ENCODE measurements at places on chromosomes 7 and 10.

DNA sequence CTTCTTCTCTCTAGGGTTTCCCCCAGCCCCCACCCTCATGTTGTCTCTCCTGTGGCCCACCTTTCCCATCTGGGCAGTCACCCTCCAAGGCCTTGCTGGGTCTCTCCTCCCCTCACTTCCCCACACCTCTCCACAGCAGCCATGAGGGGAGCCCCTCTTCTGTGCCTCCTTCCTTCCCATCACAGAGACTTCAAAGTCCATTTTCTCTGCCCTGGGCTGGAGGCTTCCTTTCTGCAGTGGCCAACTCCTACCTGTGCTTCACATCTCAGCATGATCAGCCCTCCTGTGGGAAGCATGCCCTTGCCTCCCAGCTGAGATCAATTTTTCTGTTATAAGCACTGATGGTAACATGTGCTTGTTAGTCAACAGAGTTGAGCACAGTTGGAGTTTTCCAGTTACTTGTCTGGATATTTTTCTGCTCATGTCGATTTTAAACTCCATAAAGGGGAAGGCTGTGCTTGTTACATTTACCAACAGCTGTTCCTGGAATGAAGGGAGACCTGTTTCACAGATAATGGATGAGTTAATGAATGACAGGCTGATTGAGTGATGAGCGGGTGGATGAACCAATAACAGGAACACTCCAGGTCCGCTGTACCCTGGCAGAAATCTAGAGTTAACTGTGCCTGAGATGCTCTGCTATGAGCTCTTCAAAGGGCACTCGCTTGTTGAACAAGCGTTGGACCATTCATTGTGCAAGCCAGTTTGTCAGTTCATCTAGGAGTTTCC lies 71.4 kb upstream of the PRSS58 start:
- no peak for DNase-seq

- DNase-seq, result no peak
These were observed 69.0 kb downstream of the HACD1 start for GRCh38 chr10:17548162-17548561.

DNA sequence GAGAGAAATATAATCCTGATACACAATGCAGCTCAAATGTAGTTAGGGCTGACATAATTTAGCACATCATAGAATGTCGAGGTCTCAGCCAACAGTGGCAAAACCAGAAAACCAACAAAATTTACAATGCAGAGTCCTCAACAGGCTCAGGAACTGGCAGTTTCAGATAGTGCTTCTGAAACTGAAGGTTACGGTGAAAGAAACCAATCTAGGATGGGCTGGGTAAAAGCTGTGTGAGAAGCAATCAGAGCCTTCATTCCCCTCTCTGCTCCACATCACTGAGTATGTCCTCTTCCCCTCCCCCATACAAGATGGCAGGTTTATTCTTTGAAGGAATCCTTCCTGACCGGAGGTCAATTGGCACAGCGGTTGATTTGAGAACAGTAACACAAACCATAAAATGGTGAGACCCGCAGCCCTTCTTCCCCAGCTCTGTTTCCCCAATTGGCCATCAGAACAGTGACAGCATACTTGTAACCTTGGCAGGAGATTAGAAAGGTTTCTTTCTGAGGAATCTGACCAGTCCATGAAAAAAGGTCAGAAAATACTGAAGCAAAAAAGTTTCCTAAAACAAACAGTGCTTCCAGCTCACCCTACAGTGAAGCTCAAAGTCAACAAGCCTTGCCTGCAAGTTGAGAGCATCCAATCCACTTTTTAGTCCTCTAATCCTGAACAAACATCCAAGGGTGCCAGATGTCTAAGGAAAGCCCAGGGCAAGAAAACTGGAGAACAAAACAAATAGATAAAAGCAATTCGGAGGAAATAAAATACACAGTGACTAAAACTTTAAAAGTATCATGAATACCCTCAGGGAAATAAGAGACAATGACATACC lies 53.9 kb upstream of the IL6 start:
- no peak for DNase-seq

- DNase-seq, result no peak
These were observed 2.0 kb downstream of the DBNL start for GRCh38 chr7:44046321-44047061.

DNA sequence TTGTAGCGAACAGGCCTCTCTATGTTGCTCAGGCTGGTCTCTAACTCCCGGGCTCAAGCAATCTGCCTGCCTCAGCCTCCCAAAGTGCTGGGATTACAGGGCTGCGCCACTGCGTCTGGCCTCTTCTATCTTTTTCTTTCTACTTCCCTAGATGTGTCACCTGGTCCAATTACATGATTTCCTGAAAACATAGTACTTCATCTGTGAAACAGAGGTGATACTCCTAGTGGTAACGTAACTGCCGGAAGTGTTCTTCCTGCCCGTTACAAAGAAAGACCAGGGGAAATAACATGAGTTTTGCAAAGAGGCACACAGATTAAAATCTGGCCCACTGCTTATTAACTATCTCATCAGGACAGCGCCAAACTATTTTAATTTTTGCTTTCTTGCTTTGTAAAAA lies 18.4 kb upstream of the HGF start:
- no peak for DNase-seq

DNA sequence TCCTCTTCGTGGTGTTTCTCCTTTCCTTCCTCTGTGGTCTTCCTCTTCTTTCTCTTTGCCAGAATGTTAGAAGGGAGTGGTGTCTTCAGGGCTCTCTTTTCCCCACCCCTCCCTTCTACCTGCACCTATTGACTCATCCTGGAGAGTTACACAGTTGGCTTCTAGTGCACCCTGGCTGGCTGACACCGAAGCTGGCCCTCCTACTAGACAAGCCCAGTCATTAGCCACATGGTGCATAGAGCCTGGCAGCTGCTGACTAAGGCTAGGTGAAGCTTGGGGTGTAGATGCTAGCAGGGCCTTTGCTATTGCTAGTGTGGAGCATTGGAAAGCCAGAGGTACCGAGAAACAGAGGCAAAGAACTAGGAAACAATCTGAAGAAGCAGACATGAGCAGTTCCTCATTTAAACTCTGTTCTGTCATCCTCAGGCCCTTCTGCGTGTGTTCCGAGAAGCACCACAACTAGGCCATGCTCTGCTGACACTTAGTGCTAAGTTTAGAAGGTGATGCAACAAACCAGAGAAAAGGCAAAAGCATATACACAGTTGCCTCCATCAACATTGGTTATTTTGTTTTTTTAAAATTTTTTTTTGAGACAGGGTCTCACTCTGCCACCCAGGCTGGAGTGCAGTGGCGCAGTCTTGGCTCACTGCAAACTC lies 213.9 kb downstream of the BAMBI start:
- no peak for DNase-seq

DNA sequence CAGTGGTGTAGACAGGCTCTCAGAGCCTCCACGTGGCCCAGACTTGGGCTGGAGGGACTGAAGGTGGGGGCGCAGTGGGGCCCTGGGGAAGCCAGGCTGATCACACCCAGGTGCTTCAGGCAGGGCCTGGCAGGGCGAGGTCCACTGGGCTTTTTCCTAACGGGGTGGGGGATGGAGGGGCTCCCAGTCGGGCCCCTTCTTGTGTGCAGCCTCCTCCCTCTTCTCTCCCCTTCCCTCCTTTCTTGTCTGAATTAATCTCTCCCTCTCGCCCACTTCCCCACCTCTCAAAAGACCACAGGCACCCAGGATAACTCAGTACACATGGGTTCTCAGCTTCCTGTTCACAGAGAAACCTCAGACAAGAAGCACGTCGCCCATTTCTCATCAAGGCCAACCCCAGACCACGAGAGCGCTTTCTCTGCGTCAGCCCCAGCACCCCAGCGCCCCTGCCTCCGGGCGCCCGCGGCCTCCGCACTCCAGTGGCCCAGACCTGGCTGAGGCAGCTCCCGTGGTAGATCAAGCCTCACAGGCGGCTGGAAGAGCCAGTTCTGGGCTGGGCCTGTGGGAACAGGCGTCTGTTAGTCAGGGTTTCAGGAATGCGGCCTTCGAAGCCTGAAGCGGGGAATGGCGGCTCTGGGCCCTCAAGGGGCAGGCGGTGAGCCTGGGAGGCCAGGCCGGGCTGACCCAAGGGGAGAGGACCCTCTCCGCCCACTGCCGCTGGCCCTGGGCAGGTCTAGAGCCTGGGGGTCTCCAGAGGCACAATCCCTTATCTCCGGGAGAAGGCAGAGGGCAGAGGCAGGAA lies 50.6 kb downstream of the PWWP2B start:
- peak; percentile 57 for DNase-seq

- DNase-seq, result no peak
These were observed 44.4 kb upstream of the SP4 start for GRCh38 chr7:21383227-21384220.

DNA sequence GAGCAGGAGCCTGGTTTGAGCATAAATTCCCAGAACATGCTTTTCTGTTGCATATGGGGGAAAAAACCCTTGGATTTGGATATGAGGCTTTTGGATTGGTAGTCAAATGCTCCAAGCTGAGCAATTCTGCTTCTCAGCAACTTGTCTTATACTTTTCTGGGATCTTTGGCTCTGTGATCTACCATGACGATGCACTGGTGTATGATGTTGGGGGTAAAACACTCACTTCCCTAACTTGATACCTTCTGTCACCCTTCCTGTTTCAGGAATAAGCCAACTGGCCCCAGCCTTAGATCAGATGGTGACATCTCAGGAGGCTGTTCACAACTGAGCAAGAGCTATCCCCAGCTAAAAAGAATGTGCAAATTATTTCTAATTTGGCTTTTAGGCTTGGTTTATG lies 13.1 kb upstream of the CPA4 start:
- no peak for DNase-seq

DNA sequence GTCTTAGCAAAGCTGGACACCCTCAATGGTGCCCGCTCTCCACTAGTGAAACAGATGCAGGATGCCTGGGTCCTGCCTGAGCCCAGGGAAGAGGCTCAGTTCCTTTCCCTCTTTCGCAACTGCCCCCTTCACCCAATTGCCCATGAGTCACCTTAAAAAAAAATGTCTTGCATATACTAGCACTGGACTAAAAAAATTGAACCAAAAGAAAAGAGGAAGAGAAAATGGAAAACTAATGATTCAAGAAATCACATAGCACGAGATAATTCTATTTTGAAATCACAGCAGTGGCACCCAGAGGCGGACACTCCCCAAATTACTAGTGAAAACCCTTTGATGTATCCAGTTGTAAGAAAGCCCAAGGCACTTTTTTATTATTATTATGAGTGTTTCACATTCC lies 972.5 kb downstream of the LRMDA start:
- no peak for DNase-seq

GRCh38 chr7:144386741-144387140 lies 16.8 kb downstream of the NOBOX start:
- DNase-seq, result no peak
